ENCODE measurements at places on chromosomes 3 and 15.

DNA sequence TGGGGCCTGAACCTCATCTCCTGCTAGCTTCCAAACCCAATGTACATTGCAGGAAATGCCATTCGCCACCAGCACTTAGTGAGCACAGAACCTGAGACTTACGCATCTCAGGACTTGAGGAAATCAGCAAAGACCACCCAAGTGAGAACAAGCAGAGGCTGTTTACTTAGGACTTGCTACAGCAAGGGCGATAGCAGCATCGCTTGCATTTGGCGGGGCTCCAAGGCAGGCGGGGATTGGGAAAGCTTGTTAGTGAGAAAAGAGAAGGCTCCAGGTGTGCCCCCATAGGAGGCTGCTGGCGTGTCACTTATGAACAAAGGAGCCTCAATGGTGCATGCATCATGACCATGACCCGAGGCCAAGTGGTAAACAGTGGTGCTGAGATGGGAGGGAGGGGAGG, 19.7 kb downstream of the SLC6A20 start:
- DNase-seq = no peak

DNA sequence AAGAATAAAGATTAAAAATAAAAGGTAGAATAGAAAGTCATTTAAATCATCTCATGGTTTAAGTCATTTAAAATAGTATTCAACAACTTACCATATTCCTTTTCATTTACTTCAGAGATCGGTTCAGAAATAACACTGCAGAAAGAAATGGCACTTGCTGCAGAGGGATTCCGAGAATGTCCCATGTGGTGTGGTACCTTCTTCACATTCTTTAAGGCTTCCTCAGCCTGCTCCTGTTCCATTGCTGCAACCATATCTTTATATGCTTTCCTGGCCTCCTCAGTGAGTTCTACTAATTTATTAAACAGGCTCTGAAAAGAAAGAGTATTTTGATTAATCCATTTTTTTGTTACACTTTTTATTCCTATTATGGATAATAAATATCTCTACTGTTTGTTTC, 32.6 kb upstream of the SHC4 start:
- DNase-seq = no peak

GRCh38 chr3:52529376-52530333, 4.0 kb downstream of the NT5DC2 start:
- DNase-seq = no peak

DNA sequence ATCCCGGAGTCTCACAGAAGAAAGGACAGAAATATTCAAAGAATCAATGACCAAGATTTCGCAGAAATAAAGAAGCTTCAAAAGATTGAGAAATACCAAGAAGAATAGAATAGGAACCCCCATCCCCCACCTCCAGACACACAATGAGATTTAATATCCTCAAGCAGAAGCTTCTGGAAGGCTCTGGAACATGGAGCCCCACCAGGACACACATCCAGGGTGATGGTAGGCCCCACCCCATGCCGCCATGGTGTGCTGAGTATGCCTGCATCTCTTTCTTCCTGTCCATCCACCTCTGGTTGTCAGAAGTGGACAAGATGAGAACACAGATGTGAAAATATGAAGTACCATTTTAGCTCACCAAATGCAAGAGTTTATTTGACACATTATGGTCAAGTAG, 19.3 kb downstream of the PRR23E start:
- no peak for DNase-seq

DNA sequence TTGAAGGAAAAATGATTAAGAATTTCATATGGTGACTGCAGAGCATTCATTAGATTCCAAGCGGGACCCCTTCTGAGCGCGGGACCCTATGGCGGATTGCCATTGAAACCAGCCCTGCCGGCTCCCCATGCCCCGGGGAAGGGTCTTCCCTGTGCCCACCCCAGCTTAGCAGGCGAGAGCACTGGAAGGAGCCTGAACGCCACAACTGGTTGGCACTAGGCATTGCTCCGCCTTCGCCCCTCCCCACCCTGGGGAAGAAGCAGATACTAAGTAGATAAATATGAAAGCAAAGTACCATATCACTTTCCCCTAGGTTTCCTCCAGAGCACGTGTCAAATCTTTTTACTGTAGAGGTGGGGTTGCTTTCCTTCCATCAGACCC, 70.7 kb downstream of the CYP19A1 start:
- no peak for DNase-seq

DNA sequence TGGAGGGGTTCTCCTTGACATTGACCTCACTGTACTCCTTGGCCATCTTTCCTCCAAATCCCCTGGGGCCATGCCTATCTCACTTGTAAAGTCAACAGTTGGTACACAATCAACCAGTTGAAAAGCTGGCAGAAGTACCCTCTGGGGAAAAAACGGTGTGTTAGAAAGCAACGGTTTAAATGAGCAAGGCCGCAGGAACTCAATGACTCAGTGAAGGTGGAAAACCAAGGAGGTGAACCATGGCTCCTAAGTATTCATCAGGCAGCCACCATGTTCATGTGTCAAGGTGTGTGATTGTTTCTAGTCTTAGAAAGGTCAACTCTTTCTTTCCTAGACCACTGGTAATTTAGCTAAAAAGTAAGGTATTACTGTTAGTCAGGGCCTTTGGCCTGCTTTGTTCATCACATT, 130.9 kb upstream of the SATB1 start:
- DNase-seq = no peak

GRCh38 chr3:66411961-66412887, 88.6 kb downstream of the LRIG1 start:
- DNase-seq = no peak

- DNase-seq = no peak
Measured at GRCh38 chr3:66747261-66747660, 246.4 kb upstream of the LRIG1 start.

Data from GDM1 (cell line).